ENCODE measurements at places on chromosomes 7 and 10.

DNA sequence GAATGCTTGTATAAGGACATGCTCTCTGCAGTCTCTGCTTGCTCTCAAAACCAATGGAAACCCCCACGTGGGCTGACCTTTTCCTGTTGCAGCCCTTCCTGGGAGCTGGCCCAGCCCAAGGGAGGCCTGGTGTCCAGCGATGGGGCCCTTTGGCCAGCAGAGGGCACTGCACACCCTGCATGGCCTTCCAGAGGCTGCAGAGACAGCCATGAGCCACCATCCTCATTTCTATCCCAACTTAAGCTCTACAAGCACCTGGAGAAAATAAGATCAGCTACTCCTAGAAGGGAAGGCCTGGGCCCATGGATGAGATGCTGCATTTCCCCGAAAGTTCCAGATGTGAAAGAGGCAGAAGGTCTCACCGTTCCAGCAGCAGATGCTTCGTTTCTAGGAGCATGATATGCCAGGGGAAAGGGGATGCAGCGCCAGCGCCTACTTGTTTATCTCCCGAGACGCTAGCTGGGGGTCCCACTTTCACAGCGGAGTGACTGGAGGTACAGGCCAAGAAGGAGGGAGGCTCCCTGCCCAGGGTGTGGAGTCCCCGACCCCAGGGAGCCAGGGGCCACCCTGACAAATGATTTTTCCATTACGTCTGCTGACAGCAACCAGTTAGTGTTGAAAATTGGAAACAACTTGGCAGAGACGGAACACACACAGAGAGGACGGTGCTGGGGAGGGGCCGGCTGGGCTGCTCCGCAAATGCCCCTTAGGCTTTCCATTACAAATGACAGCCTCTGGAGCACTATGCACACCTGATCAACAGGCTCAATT is 106.4 kb downstream of the ZRANB1 start:
- DNase-seq, result peak; percentile 17

- no peak for DNase-seq
Measured at GRCh38 chr10:128576943-128577670, 450.9 kb upstream of the MKI67 start.

- no peak for DNase-seq
Measured at GRCh38 chr10:5443429-5443828, 31.1 kb downstream of the NET1 start.

GRCh38 chr10:104895541-104895940 is 254.5 kb downstream of the SORCS3 start:
- DNase-seq, result no peak

DNA sequence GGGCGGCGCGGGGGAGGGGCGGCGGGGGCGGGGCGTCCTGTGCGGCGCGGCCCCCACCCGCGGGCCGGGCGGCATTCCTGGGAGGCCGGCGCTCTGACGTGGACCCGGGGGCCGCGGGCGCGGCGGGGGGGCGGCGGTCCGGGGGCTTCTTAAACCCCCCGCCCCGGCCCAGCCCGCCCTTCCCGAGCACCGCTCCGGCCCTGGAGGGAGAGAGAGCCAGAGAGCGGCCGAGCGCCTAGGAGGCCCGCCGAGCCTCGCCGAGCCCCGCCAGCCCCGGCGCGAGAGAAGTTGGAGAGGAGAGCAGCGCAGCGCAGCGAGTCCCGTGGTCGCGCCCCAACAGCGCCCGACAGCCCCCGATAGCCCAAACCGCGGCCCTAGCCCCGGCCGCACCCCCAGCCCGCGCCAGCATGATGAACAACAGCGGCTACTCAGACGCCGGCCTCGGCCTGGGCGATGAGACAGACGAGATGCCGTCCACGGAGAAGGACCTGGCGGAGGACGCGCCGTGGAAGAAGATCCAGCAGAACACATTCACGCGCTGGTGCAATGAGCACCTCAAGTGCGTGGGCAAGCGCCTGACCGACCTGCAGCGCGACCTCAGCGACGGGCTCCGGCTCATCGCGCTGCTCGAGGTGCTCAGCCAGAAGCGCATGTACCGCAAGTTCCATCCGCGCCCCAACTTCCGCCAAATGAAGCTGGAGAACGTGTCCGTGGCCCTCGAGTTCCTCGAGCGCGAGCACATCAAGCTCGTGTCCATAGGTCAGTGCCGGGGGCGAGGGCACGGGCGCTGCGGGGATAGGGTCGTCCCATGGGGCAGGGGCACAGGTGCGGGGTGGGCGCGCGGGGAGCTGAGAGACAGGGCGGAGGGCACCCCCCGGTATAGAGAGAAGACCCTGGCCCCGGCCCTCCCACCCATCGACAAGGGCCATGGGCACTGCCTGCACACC is at the start of gene FLNC:
TSS of gene FLNC (plus strand) at position 176 of the 947 bp plus-strand sequence. CDS start at position 408, 232 bp downstream.
- DNase-seq, result peak; percentile 7

GRCh38 chr7:156999958-157000726 is 10.3 kb downstream of the MNX1 start:
- DNase-seq, result no peak

- no peak for DNase-seq
Measured at GRCh38 chr10:52108236-52108635, 205.8 kb upstream of the DKK1 start.

GRCh38 chr7:115008465-115009114 is 86.7 kb downstream of the MDFIC start:
- DNase-seq, result no peak

GRCh38 chr7:92528958-92529264 is 316 bp downstream of the RBM48 start:
- no peak for DNase-seq

DNA sequence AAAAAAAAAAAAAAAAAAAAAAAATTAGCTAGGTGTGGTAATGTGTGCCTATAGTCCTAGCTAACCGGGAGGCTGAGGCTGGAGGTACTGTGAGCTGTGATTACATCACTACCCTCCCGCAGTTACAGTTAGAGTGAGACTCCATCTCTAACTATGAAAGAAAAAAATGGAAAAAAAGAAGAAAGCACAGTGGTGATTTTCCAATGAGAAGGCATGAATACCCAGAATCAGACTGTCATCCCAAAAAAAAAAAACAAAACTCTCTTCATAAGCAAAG is 269.9 kb upstream of the MKLN1 start:
- no peak for DNase-seq

DNA sequence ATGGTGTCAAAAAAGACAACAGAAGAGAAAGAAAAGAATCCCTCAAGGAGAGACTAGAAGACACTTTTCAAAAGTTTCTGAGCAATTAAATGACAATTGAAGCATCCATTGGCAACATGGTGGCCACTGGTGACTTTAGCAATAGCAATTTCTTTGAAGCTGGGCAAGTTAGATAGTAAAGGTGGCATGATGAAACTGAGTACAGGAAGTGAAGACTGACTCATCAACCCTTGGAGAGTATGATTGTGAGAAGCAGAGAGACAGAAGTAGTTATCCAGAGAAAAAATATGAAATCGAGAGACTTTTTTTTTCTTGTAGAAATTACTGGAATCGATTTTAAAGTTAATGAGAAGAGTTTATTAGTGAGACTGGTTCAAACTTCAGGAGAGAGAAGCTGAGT is 52.5 kb downstream of the DGKB start:
- DNase-seq, result no peak

DNA sequence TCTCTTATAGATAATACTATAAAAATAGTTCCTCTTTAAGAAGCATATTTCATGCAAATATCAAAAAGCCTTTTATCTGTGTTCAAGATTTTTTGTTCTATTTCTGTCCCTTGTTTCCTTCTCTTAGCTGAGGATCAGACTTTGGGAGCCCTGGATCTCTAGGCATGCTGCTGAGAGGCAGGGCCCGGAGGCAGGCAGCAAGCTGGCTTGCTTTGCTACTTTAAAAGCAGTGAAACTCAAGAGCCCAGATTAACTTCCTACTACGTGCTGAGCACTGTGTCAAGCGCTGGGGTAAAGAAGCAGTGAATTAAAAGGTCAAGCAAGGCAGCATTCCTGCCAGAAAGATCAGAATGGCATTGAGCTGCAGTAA is 31.0 kb upstream of the ARID5B start:
- no peak for DNase-seq

DNA sequence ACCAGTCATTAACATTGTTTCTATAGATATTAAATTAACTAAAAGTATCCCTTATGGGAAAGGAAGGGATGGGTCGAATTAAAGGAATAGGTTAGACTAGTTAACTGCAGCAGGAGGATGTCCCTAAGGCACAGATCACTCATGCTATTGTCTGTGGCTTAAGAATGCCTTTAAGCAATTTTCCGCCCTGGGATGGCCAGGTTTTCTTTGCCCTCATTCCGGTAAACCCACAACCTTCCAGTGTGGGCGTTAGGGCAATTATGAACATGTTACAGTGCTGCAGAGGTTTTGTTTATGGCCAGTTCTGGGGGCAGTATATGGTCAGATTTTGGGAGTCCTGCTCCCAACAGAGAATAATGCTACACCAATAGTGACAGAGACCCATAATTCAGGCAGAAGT is 139.3 kb upstream of the CDK13 start:
- DNase-seq, result no peak

DNA sequence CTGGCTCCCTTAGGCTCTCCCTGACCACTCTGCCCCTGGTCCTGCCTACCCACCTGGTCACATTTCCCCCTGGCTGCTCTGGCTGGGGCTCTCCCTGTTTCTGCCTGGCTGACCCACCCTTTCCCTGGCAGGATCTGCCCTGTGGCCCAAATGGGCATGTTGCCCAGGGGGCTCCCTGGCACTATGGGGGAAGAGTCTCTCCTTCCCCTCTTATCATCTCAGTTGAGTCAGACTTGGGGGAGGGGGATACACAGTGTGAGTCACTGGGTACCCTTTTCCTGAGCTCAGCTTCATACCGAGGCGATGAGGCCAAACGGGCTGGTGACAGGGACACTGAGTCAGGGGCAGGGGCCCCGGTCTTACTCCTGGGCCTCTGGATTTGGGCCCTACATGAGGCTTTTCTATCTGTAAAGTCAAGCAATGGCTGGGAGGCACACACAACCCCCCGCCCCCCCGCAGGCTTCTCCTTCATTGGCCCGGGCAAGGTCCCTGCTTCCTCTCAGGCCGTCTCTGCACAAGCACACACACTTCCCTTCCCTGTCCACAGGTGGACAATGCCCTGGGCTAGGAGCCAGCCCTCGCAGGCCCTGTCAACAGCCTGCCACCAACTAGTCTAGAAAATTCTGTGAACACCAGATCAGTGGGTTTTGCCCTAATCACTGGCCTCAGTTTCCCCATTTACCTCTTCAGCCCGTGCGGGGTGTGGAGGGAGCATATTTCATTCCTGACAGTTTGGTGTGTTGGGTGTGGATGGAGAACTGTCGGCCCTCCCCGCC is 627 bp upstream of the FLNC start:
- no peak for DNase-seq

GRCh38 chr10:14302035-14302434 is 28.7 kb downstream of the FRMD4A start:
- DNase-seq, result no peak

- no peak for DNase-seq
Measured at GRCh38 chr7:1920266-1920681, 250.2 kb downstream of the ELFN1 start.
